NCI-H2227 treated with DMSO at 0.1 percent for 48 hours (cell line): ENCODE measurements at places on chromosomes 6 and 20.

DNA sequence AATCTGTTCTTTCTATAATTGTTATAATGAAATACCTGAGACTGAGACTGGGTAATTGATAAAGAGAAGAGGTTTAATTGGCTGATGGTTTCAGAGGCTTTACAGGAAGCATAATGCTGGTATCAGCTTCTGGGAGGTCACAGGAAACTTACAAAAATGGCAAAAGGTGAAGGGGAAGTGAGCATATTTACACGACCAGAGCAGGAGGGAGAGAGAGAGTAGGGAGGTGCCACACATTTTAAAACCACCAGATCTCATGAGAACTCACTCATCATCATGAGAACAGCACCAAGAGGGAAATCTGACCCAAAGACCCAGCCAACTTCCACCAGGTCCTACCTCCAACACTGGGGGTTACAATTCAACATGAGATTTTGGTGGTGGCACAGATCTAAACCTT is 2.6 kb upstream of the SIRPB1 start:
- DNase-seq = no peak

DNA sequence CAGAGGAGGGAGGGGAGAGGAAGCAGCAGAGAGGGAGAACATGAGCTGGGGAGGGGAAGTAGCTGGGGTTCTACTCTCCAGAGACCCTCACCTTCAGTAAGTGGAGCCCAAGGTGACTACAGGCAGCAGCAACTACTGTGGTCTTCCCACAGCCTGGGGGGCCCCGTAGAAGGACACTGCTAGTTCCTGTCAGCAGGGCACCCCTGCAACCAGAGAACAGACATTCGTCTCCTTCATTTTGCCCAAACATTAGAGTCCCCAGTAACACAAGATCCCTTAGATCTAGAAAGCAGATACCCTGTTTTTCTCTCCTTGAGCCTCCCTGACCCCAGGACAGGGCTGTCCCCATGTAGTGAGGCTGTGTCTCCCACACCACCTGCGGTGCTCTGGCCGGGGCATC is 8.2 kb downstream of the GNMT start:
- no peak for DNase-seq

- no peak for DNase-seq
Measured at GRCh38 chr20:55782912-55783253, 222.4 kb downstream of the CBLN4 start.

- DNase-seq = no peak
Measured at GRCh38 chr6:158663625-158664165, 13.8 kb downstream of the SYTL3 start.

GRCh38 chr6:24493945-24494820 is 586 bp upstream of the ALDH5A1 start:
- no peak for DNase-seq

- no peak for DNase-seq
Measured at GRCh38 chr20:62804627-62805154, at the start of gene OGFR. OGFR (plus strand) TSS chr20:62804835; CDS start chr20:62804860, 25 bp downstream.

- DNase-seq = no peak
Measured at GRCh38 chr20:57342829-57343228, 8.2 kb upstream of the RAE1 start.

DNA sequence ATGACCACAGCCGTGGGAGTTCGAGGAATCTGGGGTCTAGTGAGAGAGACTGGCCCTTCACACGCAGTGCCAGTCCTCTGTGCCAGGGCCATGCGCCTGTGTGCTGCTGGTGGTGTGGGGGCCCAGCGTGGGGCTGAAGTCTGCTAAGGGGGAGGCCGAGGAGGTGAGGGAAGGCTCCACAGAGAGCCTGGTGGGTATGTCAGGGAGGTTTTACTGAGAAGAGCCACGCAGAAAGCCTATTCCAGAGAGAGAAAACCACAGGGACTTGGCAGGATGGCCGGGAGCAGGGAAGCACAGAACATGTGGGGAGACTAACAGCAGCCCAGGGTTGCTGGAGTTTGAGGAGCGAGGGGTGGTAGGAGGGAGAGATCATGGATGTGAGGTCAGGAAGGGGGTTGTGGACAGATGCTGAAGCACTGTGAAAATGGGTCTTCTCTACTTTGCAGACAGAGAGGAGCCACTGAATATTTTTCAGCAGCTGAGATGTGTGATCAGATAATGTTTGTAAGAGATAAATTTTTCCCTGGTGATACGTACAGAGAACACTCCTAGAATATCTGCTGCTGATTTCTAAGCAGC is 35.3 kb downstream of the DUSP22 start:
- no peak for DNase-seq

- DNase-seq = no peak
Measured at GRCh38 chr6:13943943-13944342, 19.2 kb downstream of the RNF182 start.

- no peak for DNase-seq
Measured at GRCh38 chr6:12590901-12591300, 125.7 kb upstream of the PHACTR1 start.

- DNase-seq = no peak
Measured at GRCh38 chr20:1456300-1456699, 10.3 kb downstream of the NSFL1C start.

DNA sequence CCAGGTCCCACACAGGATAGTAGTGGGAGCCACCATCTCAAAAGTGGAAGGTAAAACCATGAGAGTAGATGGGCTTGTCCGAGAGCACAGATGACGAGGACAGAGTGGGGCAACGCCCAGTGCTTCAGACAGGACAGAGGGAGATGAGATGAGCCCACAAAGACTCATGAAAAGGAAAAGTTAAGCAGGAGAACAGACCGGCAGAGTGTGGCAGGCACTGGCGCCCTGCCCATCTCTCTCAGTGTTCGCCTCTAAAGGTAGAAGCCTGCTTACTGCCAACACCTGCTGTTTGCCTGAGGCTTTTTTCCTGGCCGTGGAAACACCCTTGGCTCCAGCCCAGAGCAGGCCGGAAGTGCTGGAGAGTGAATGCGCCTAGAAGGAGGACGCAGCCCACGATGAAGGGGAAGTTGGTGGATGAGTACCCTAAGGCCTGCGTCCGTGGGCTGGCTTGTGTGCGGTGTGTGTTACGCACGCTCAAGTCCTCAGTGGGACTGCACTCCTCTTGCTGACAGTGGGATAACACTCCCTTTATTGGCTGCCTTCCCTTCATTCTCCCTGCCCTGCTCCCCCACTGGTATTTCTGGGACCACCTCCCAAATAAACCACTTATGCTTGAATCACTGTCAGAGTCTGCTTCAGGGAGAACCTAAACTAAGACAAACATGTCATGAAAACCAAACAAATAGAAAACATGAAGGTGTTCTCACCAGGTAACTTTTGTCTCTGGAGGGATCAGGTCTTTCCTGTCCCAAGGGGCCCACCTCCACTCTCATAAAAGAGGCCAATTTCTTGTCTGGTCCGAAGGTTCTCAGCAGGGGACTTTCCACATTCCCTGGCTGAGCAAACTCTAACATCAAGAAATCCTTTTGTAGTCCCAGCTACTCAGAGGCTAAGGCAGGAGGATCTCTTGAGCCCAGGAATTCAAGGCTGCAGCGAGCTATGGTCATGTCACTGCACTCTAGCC is 9.1 kb upstream of the FOXP4 start:
- DNase-seq = no peak

DNA sequence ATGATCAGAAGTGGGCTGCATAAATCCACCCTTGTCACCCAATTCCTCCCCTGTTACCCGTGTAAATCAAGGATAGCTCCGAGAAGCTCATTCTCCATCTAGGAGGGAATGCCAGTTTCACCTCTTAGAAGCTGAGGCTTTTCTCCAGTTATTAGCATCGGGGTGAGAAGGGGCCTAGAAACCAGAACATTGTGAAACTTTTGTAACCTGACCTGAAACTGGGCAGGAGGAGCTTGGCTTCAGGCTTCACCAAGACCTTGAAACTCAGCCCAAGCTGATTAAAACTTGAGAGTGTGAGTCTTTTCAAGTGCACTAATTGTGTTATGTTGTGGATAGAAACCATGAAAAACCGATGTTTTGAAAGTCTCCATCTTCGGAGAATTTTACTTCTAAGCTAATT is 103.1 kb downstream of the BMP2 start:
- no peak for DNase-seq

DNA sequence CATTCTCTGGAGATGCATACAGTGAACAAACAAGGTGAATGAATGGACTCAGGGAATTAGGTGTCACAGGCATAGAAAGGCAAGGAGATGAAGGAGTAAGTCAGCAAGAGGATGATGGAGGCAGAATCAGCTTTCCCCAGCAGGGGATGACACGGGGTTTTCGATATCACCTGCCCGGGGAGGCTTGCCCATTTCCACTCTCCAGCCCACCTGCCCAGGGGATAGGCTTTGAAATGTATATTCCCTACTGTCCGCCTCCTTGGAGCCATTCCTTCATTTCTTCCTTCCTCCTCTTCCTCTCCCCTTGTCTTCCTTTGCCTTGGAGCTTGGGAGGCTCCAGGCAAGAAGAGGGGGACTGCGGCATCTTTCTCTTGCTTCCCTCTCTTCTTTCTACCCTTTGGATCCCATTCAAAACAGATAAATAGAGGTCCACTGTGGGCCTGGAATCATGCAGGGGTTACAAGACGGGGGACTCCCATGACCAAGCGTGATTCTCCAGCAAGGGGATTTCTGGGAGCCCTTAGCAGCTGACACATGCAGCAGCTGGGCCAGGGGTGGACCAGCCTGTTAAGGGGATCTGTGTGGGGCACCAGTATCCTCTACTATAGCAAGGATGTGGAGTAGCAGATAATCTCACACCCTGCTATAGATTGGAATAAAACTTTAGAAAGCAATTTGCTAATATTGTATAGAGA is 23.5 kb upstream of the RNF24 start:
- no peak for DNase-seq

DNA sequence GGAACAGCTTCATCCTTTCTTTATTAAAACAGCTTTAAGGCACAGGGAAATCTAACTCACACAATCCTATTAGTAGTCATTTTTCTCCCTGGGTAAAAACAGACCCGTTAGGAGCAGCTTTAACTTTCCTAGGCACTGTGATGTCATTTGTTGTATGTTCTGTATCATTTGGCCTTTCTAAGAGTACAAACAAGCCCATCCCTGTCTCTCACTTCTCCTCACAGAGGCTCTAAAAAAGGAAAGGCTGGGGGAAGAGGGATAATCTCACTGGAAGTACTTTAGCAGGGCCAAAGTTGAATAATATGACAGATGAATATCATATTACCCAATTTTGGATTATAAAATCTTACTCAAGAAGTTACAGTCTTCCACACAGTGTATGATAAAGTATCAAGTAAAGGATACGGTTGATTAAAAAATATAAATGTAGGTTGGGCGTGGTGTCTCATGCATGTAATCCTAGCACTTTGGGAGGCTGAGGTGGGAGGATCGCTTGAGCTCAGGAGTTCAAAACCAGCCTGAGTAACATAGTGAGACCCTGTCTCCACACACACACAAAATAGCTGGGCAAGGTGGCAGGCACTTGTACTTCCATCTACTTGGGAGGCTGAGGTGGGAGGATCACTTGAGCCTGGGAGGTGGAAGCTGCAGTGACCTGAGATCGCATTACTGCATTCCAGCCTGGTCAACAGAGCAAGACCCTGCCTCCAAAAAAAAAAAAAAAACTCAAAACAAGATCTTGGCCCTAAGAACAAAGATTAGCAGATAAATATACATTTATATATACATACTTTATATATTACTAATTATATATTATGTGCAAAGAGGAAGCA is 7.9 kb downstream of the NUDT3 start:
- no peak for DNase-seq

DNA sequence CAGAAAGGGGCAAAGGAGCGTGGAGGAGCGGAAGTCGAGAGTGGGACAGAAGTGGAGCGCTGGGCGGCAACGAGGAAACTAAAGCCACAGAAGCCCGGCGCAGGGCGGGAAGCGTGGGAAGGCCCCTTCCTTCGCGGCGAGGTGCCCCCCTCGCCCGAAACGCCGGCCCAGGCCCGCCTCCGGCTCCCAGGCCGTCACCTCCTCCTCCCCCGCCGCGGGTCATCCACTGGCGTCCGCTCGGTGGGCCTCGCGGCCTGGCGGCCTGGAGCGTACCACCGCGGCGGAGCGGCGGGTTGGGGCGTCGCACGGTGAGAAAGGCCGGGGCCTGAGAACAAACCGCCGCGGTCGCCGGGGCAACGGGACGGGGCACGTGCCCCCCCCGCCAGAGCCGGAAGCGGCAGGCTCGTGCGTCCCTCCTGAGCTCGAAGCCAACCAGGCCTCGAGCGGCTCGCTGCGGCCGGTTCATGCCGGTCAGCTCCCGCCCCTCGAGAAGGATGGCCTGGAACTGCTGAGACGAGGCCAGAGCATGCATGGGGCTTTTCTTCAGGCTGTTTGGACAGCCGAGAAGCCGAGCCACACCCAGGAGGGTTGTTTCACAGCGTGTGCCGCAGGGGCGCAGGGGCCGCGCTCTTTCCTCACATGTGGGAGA is at the start of gene TCP11:
Gene TCP11 (minus strand): TSS at position 333 of the 649 bp plus-strand sequence. CDS start 469 bp downstream, outside the sequence.
- DNase-seq = no peak

DNA sequence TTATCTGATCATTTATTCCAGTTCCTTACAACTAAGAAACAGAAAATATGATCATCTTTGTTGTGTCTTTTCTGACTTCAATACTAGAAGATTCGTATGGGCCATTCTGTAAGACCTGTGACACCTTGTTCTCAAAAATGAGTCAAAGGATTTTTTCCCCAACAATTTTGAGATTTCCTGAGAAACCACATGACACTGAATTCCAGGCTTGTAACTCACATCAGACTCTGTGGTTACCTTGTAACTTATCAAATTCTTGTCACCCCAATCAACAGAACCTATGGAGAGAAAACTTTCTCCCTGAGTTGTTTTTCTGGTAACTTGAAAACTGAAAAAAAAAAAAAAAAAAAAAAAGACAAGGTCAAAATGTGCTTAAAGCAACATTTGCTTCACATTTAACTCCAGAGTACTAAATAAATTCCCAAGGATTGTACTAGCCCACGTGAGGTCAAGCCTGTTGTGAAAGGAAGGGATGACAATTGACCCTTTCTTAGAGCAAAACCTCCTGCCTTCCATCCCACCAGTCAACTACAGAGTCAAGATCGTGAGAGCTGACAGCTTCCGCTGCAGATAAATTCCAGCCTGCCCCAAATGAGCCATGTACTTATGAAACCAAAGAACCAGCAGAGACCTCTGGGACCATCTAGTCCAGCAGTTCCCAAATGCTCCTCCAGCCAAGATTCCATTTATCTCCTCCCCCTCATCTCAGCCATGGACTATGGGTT is 140.3 kb downstream of the TBX18 start:
- DNase-seq = no peak

DNA sequence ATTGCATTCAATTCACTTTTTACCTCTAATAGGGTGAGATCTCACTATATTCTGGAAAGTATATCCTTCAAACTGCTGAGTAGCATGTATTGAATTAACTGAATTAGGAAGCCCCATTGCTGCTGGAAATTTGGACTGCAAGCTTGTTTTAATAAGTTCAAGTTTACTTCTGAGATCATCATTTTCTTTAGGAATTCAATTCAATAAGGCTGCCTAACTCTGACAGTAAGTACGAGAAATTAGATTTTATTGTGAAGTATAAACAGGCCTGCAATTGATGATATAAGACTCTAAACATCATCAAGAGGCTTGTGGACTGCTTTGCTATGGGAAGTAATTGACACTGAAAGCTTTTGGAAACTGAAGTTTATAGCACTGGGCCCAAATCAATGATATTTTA is 44.4 kb downstream of the OGFRL1 start:
- no peak for DNase-seq

GRCh38 chr20:2379511-2380229 is 1.0 kb upstream of the TGM6 start:
- peak; percentile 73 for DNase-seq
